A673 (cell line): ENCODE measurements at places on chromosomes 5 and 9.

DNA sequence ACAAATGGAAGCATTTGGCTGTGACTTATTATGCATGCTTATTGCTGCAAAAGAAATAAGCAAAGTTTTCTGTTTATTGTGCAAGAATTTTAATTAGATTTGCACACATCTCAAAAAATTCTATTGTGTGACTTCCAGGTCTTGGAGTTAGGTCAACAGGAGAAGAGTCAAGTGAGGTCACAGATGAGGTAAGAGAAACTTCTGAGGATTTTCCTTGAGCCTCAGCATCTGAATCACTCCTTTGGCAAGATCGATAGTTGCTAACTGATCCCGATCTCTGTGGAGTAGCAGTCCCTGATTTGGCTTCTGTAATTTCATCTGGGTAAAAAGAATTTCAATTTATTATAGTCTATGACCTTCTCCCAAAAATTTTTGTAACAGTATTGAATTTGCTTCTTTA is 6.9 kb upstream of the TTC33 start:
- no peak for DNase-seq

GRCh38 chr5:135561266-135561665 is 17.5 kb downstream of the CXCL14 start:
- no peak for DNase-seq

DNA sequence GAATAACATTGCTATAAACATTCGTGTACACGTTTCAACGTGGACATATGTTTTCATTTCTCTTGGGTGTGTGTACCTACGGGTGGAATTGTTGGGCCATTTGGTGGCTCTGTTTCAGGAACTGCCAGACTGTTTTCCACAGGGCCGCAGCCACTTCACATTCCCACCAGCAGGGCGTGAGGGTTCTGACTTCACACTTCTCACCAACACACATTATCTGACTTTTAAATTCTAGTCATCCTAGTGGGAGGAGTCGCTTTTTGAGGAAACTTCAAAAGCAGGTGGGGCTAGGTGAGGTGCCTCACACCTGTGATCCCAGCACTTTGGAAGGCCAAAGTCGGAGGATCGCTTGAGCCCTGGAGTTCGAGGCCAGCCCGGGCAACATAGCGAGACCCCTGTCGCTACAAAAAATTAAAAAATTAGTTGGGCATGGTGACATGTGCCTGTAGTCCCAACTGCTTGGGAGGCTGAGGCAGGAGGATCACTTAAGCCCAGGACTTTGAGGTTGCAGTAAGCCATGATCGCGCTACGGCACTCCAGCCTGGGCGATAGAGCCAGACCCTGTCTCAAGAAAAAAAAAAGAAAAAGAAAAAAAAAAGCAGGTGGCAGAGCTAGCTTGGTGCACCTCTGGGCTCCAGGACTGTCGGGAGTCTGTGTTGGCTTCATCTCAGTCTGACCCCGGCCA is 28.5 kb downstream of the TSPAN17 start:
- peak; percentile 50 for DNase-seq

DNA sequence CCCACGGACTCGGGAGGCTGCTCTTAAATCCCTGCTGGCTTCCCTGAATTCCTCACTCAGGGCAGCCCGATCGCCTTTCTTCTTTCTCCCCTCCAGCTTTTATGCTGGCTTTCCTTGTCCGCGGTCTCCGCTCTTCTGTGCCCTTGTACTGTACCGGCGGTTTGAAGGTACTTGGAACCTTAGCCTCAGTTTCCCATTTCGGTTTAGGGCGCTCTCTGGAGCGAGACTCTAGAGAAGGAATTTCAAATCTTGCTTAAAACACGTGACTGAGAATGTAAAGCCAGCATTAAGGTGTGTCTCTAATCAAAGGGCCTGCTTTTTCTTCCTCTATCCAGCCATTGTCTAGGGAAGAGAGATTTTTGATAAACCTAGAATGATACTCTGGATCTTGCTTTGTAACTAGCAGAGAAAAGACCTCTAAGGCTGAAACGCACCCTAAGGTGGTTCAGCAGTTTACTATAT is 650 bp downstream of the GPR107 start:
- DNase-seq: no peak

DNA sequence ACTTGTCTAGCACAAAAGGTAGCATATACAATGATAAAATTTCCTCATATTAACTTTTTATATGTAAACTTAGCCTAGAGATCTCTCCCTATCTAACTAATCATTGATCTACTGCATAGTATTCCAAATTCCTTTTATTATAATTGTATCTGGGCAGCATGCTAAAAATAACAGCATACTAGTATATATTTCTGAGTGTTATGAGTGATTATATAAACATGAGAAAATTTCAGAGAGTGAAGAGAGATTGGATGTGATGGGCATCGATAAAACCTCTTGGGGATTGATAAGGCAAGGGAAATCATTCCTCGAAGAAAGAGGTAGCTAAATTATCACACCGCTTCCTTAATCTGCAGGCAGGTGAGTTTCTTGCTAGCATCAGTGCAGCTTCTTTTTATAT is 158.2 kb downstream of the HMHB1 start:
- DNase-seq: no peak

- DNase-seq: no peak
These were observed 611.2 kb upstream of the ZNF608 start for GRCh38 chr5:125357660-125358059.

DNA sequence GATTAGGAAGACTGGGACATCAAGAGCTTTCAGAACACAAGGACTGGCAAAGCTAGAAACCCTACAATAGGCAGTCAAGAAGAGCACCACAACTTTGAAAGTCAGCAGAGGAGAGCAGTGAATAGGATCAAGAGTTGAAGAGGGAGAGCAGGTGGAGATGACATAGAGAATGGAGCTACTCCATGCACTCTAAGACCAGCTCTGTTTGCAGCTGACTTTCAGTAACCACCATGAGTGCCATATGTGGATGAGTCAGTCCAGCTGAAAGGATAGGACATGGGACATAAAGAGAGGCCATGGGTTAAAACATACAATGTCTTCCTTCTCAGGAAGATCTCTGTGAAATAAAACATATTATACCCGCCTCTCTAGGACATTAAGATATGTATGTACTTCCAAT is 289.1 kb upstream of the KLF4 start:
- DNase-seq: no peak

- no peak for DNase-seq
These were observed 15.9 kb downstream of the DAP start for GRCh38 chr5:10745133-10745532.

DNA sequence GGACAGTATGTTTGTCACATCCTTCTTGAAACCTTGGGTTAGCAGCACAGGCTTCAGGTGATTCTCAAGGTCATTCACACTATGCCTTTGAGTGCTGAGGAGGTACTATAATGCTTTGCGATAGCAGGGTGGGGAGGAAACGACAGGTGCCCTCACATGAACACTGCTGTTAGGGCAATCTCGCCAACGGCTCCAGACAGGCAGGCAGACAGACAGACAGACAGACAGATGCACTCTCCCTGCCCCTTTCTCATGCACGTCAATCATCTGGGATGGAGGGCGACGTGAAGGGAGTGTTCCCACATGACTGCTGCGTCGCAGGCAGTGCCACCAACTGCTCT is 82.9 kb downstream of the RAPGEF1 start:
- DNase-seq: no peak

DNA sequence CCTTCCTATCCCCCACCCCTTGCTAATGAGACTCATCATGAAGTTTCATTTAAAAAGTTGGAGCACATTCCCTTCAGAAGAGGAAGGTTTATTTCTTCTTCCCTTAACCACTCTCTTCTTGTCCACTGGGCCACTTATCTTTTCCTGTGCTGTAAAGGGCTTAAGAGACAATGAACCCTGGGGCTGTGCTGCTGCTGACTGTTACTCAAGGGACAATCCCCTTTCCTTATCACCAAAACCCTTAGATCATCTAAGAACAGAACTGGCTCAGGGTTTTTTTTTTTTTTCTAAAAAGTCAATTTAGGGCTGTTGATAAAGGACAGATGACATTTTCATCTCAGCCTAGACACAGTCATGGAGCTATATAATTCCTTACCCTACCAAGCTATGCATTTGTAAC is 29.6 kb downstream of the CAPSL start:
- DNase-seq: no peak

GRCh38 chr9:73056245-73056644 is 95.4 kb upstream of the ANXA1 start:
- DNase-seq: no peak

DNA sequence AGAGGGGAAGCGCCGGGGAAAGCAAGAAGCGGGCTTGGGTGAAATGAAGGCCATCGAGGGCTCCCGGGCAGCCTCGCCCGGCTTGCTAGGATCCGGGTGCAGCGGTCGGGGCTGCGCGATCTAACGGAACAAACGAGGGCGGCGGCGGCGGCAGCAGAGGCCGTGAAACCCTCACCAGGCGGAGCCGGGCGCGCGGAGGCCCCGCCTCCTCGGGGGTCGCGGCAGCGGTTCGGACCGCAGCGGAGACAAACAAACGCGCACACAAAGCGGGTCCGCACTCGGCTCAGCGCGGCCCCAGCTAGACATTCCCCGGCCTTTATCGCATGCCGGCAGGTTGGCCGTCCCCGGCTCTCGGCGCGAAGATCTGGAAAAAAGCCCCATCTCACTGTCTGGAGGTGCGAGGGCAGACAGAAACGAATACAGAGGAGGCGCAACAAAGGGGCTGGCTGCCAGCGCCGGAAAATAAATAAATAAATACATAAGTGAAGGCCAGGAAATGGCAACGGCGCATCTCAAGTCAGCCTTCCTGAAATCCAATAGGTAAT is 10.5 kb upstream of the TRIM36 start:
- DNase-seq: peak; percentile 72

DNA sequence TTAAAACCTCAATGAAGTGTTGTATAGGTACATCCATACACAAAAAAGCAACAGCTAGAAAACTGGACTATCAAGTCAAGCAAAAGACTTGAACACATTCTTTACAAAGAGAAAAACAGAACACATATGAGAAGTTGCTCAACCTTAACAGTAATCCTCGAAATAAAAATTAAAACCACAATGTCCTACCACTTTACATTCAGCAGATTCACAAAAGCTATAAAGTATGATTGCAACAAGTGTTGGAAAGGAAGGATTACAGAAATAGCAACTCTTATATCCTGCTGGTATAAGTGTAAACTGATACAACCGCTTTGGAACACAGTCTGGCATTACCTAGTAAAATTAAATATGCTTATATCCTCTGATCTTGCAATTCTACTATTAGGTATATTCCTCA is 28.5 kb upstream of the GOLGA1 start:
- DNase-seq: no peak

- DNase-seq: no peak
These were observed 60.8 kb upstream of the TMC1 start for GRCh38 chr9:72460342-72461312.

DNA sequence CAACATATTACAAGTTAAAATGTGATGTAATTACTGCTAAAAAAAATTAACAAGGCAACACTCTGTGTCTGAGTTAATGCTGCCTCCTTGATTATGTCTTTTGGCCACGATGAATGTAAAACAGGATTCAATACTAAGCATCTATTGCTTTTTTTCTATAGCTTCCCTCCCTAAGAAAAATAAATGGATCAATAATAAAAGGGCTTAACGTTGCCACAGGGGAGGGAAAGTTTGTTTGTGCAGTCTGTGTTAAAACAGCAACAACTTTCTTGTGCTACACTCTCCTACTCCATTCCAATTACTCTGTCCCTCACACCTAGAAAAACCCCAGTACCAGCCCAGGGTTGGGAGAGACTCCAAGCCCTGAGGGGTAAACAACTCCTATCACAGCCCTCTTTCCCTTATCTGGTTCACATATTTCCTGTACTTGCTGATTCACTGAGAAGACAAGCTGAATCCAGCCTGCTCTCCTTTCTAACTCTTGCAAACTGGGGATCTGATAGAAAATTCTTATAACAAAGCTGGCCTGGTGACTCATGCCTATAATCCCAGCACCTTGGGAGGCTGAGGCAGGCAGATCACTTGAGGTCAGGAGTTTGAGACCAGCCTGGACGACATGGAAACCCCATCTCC is 44.8 kb downstream of the PTPN3 start:
- DNase-seq: no peak

DNA sequence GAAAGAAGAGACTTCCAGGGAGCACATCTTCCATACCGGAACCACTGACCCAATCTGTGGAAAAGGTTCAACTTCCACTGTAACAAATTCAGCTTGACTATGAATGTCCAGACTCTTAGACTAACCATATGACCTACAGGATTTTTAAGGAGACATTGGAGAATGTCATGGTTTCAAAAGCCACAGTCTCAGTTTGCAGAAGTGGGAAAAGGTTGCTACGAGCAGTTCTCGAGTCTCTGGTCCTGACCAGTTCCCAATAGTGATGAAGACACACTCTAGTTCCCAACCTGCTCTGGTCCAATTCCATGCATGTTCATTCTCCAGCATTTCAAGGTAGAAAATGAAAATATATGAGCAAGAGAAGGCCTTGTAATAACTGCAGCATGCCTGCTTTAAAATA is 158.0 kb downstream of the MAPKAP1 start:
- DNase-seq: no peak

DNA sequence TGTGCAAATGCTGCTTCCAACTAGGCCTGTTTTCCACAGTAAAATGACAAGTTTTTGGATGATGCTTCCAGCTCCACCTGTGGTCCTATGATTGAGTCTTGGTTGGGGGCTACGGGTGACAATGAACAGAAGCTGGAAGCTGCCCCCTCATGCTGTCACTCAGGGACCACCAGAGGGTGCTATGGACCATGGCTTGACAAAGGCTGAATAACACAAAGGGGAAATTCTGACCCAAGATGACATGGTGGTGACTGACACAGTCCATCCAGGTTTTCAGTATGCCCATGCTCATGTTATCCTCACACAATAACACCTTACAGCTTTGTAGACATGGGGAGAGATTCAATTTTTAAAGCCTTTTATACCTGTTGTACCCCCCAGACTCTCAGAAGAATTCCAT is 23.9 kb upstream of the SAP30L start:
- peak; percentile 37 for DNase-seq

GRCh38 chr5:135426102-135427082 is 20.8 kb downstream of the DCANP1 start:
- peak; percentile 62 for DNase-seq

- no peak for DNase-seq
These were observed 61.0 kb downstream of the FBXW11 start for GRCh38 chr5:171945476-171945875.

DNA sequence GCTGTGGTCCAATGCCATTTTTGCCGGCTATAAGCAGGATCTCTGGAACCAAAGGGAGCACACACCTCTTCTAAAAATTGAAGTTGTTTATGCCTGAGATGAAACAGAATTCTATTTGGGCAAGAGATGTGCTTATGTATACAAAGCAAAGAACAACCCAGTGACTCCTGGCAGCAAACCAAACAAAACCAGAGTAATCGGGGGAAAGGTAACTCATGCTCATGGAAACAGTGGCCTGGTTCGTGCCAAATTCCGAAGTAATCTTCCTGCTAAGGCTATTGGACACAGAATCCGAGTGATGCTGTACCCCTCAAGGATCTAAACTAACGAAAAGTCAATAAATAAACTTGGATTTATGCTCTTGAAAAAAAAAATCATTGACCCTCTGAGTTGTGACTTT is 178.7 kb downstream of the CEMIP2 start:
- DNase-seq: no peak

DNA sequence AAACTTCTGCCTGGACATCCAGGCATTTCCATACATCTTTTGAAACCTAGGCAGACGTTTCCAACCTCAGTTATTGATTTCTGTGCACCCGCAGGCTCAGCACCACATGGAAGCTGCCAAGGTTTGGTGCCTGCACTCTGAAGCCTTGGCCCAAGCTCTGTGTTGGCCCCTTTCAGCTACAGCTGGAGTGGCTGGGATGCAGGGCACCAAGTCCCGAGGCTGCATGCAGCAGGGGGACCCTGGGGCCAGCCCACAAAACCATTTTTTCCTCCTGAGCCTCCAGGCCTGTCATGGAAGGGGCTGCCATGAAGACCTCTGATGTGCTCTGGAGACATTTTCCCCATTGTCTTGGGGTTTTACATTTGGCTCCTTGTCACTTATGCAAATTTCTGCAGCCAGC is 49.9 kb downstream of the NFX1 start:
- DNase-seq: no peak
